ENCODE measurements at places on chromosomes 16 and 17.

DNA sequence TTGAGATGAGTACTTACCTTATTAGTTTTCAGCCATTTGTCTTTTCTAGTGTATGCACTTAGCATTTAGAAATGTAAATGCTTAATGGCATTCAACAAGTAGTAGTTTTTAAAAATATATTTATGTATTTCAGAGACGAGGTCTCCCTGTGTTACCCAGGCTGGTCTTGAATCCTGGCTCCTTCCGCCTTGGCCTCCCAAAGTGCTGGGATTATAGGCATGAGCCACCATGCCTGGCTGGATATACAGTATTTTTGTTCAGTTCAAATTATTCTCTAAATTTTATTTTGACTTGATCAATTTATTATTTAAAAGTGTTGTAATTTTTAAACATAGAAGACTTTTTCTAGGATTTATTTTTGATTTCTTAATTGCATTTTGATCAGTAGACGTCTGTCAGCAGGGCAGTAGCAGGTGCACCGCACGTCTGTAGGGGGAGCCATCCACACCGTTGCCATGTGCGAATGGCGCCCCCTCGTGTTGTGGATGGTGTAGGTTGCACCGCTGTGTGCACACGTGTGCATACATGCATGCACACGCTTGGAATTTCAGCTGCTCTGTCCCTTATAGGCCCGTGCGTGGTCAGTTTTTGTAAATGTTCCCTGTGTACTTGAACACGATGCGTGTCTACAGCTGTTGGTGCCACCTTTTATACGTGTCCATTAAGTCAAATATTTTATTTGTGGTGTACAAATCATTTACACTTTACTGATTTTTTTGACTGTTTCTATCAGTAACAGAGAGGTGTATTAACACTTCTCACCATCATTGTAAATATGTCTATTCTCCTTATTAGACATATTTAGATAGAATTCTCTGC is 30.6 kb downstream of the RPTOR start:
- DNase-seq: peak; percentile 31

GRCh38 chr17:32786169-32786568 is 90.8 kb downstream of the MYO1D start:
- DNase-seq: no peak

DNA sequence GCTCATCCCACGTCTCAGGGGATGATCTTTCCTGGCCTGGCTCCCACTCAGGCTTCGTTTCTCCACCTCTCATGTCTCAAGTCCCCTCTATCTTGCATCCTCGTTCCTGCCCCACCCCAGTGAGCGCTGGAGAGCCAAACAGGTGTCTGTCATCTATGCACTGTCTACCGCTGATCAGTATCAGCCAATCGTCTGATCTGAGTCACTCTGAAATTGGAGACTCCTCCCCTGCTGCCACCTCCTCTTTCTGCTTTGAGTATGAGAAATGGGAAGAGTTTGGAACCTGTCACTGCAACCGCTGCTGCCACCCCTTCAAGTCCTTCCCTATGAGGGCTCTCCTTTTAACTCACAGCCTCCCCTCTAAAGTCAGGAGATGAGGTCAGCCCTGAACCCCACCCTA is 28.0 kb downstream of the FZD2 start:
- no peak for DNase-seq

DNA sequence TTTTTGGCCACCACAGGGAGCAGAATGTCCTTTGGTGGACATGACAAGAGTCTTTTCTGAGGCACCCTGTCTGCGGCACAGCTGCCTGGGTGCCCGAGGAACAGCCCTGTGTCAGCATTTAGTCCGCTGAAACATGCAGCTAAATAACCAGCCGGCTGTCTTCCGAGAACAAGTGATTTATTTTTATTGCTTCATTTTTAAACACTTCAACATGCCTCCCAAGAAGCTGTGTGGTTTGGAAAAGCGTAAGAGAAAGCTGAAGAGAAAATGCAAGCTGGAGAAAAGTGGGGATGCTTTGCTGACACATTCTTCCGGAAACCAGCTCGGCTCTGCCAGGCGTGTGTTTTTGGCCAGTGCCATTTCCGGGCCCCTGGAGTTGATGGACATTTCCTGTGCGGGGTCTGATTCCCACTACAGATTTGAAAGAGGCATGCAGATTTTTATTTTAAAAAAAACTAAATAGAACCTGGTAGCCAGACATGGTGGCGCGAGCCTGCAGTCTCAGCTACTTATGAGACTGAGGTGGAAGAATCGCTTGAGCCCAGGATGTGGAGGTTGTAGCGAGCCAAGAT is 94.7 kb downstream of the SEC14L1 start:
- peak; percentile 79 for DNase-seq

- DNase-seq: no peak
These were observed at the start of gene PSMB10 for GRCh38 chr16:67936124-67936879. TSS of gene PSMB10 (minus strand) at chr16:67936850. CDS start at chr16:67936749, 101 bp downstream.

DNA sequence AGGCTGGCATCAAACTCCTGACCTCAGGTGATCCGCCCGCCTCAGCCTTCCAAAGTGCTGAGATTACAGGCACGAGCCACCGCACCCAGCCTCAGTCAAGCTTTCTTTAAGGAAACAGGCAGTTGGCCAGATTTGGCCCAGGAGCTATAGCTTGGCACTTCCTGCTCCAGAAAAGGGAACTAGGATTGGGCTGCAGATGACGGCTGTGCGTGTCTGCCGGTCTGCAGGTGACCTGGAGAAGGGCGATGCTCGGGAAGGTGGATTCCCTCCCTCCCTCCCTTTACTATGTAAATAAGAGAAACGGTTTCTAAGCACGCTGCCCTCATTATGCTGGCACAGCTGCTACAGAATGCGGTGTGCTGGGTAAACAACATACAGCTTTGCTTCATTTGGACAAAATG is 215.9 kb downstream of the RPTOR start:
- no peak for DNase-seq

GRCh38 chr17:34782271-34782670 is 179.0 kb downstream of the CCT6B start:
- DNase-seq: no peak

DNA sequence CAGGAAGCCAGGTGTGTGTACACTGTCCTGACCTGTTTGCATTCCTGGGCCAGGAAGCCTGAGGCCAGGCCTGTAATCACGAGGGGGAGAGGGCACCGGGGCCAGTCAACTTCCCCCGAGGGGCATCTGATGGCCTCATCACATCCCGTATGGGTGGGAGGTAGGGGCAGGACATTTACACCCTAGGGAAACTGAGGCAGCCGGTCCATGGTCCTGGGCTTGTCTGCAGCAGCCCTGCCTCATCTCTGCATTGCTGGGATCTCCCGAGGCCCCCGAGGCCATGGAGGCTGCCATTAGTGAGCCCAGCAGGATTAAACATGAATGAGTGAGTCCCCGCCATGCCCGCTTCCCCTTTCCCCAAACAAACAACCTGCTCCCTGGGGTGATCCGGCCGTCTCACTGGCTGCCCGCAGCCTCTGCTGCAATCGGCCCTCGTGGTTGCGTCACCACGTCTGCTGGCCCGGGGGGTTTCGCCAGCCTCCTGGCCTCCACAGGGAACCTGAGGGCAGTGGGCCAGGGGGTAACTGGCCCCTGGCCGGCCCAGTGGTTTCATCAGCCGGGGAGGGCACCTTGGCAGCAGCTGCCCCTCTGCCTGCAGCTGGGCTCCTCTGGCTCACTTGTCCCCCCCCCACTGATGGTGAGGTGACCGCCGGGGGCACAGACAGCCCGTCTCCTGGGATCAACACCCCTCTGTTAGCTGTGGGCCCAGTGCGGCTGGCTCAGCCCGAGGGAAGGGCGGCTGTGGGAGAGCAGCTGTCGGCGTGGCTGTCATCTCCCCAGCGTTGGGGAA is 88.3 kb upstream of the GSE1 start:
- no peak for DNase-seq

DNA sequence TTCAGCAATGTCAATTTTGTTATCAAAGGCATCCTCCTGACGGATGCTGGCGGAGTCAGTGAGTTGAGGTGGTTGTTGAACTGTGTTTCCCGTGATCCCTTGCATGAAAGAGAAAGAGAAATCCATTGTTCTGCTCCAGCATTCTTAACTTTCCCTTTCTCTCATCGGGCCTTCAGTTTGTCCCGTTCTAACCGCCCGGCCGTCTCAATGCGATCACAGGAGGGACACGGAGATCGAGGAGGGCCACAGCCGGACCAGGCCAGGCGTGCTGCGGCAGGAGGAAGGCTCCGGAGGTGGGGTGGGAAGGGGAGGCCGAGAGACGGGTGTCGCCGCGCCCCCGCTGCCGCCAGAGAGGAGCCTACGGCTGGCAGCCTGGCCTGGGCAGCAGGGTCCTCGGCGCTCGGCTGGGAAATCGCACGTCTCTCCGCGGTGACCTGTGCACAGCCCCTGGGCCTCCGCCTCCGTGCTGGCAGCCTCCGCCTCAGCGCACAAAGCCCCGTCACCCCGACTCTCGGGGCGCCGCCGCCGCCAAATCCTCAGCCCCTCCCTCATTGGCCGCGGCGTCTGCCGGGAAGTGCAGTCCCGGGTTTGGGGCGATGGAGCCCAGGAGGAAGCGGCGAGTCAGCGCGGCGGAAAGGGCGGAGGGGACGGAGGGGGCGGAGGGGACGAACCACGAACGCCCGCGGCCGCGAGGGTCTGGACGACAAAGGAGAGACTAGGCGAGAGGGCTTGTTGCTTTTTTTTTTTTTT is 38.1 kb downstream of the SOST start:
- no peak for DNase-seq
